ENCODE measurements at places on chromosomes 4 and X.

DNA sequence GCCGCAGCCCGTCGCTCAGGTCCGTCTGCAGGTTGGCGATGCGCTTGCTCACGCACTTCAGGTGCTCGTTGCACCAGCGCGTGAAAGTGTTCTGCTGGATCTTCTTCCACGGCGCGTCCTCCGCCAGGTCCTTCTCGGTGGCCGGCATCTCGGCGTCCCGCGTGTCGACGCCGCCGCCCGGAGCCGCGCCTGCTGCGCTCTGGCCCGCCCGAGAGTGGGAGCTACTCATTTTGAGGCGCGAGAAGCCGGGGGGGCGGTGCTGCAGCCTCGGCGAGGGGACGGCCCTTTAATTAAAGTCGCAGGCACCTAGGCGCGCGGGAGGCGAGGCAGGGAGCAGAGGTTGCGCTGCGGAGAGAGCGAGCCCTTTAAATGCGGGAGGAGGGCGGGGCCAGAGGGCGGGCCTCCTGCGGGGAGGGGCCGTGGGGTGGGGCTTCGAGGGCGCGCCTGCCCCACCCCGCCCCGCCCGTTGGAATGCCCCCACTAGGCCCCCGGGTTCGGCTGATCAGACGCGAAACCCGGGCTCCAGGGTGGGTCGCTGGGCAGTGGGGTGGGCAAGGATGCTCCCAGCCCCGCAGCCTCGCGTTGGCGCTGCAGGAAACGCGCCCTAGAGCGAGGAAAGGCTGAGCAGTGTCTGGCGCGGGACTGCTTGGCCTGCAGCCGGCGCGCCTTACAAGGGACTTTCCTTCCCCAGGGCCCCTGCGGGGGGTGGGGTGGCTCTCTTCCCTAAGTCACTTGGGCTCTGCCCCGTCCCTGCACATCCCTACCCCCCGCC is 3.2 kb downstream of the FLNA start:
- peak; percentile 76 for DNase-seq
- peaks cover 34% of the 10 kb centered on the region for H3K4me1 ChIP-seq
- peak overlapping the region; percentile 69 for H3K27ac ChIP-seq
- H3K27me3 ChIP-seq: no peaks in the 10 kb centered on the region

DNA sequence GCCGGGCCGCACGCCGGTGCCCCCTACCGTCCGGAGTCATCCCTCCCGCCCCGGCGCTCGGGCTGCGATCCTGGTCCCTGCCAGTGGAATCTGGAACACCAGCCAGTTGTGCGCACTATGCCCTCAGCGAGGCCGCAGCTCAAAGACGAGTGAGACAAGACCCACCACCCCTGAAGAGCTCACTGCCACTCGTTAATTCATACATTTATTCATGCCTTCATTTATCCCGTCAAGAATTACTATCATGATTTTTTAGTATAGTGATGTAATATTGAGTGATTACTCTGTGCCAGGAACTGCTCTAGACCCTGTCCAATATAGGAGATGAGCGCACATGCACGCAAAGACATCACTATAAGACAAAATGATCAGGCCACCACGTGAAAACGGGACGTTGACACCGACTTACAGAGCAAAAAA is 247 bp upstream of the PPA2 start:
- no peak for DNase-seq
- peak overlapping the region; percentile 98 for H3K27ac ChIP-seq
- H3K4me3 ChIP-seq: peak overlapping the region; percentile 99
- H3K4me1 ChIP-seq: peaks cover 30% of the 10 kb centered on the region

DNA sequence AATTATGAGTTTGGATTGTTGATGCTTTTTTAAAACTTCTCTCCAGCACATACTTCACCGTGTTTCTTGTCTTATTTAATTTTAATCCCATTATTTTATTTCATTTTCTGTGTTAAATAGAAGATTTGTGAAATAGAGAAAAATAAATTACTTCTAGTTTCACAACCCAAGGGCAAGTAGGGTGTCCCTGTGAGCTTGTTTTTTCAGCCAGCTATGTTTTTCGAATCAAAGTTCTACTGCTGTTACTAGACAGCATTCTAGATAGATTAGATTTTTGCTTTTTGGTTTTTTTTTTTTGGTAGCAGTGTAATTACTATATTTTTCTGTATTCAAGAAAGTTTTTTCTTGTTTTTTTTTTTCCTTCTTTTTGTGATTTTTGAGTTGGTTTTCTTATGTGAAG is 59.9 kb downstream of the RBPJ start:
- H3K36me3 ChIP-seq: peaks cover 4% of the 10 kb centered on the region
- H3K4me3 ChIP-seq: no peak overlapping the region
- no peak overlapping the region for H3K27ac ChIP-seq
- DNase-seq: no peak

- H3K4me1 ChIP-seq: peaks cover 71% of the 10 kb centered on the region
- H3K27me3 ChIP-seq: no peaks in the 10 kb centered on the region
- H3K4me3 ChIP-seq: peak overlapping the region; percentile 71
- DNase-seq: no peak
- peaks cover 59% of the 10 kb centered on the region for H3K36me3 ChIP-seq
Observed at GRCh38 chr4:67576059-67576466, 17.5 kb downstream of the STAP1 start.

Measured in activated B cell treated with CpG ODN at 0.5 μM for 24 hours (primary cell).